ENCODE measurements at places on chromosomes 1 and 21.
A peak's percentile ranks its signal among the peaks of the same experiment; 100 is the strongest.

DNA sequence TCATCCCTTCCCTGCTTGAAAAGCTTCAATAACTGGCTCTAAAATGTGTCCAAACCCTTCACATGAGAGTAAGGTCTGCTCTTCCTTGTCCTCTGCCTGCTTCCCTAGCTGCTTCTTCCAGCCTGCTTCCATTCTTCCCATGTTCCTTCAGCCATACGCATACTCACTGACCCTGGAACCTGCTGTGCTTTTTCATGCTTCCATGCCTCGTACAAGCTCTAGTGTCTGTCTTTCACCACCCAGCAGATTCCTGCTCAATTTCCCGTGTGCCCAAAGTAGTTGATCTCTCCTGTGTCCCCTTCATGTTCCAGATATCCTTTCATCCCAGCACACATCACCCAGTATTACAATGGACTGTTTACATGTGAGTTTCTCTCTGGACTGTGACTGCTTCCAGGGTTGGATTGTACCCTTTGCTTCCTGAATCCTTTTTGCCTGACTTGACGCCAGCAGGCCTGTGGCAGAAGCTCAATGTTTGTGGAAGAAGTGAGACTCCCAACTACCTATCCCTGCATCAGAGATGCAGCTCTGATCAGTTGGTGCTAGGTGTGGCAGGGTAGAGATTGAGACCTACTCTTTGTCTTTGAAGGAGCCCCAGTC lies 35.9 kb upstream of the RNF19B start:
- DNase-seq, result no peak

DNA sequence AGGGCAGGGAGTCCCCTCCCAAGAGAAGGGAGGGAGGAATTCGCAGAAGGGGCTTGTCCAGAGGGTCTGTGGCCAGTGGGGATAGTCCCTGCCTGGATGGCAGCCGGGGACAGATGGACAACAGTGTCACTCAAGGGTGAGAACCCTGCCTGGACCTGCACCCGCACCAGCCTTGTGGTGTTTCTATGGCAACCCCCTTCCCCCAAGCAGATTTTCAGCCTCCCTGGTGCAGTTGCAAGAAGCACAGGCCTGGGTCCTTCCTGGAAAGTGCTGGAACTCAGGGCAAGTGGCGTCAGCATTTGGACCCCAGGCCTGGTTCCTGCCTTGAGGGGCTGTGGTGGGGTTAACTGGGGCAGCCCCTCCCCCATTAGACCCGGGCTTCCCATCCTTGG lies 83.8 kb upstream of the ACTL8 start:
- peak; percentile 63 for DNase-seq

GRCh38 chr1:36446271-36446670 lies 4.0 kb downstream of the OSCP1 start:
- peak; percentile 42 for DNase-seq

- DNase-seq, result peak; percentile 31
Measured at GRCh38 chr1:212285685-212286555, 710 bp downstream of the PPP2R5A start.

- DNase-seq, result no peak
Measured at GRCh38 chr1:204199579-204199978, 3.3 kb upstream of the KISS1 start.

- DNase-seq, result no peak
Measured at GRCh38 chr1:54273795-54274163, 73.8 kb downstream of the MRPL37 start.

- no peak for DNase-seq
Measured at GRCh38 chr1:6574025-6574620, 5.7 kb upstream of the ZBTB48 start.

GRCh38 chr1:244830639-244831038 lies 4.8 kb upstream of the COX20 start:
- DNase-seq, result no peak

- DNase-seq, result peak; percentile 41
Measured at GRCh38 chr1:204493145-204493983, 1.2 kb downstream of the PIK3C2B start.

GRCh38 chr1:212637902-212638301 lies 29.3 kb downstream of the ATF3 start:
- DNase-seq, result no peak

DNA sequence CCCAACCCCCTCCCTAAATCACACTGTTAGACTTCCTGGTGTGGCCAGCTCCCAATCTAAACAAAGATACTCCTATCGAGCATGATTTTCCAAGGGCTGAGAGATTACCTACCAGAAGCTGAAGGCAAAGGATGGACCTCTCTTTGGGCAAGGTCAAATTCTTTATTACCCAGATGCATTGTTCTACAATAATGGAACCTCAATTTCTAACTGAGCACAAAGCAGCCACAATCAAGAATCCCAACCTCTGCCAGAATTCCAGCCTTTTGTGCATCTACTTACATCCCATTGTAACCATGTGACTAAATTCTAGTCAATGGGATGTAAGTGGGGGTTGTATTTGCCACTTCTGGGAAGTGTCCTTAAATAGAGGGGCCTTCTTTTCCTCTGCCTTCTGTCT lies 24.9 kb upstream of the VPS26C start:
- DNase-seq, result no peak

GRCh38 chr1:117118137-117118536 lies 3.4 kb downstream of the TRIM45 start:
- DNase-seq, result no peak

DNA sequence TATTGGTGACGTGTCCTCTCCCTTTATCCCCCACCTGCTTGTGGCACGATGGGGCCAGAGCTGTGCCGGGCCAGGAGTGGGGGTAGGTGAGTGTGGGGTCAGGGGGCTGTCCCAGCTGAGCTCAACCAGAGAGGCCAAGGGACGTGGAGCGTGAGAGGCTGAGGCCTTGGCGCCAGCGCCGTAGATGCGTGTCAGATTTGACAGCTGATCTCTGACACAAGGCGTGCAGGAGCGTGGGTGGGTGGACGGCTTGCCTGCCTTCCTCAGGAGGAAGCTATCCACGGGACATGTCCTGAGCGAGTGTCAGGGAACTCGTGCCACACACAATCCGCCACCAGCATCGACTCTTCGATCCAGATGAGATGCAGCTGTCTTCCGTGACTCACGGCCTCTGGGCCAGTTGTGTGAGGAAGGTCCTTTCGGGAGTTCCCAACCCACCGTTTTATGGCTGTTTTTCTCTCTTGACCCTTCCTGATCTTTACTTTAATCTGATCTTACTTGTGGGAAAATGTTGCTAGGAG lies 56.7 kb downstream of the SPSB1 start:
- DNase-seq, result no peak

GRCh38 chr1:12052008-12052573 lies 11.0 kb upstream of the TNFRSF8 start:
- DNase-seq, result no peak

DNA sequence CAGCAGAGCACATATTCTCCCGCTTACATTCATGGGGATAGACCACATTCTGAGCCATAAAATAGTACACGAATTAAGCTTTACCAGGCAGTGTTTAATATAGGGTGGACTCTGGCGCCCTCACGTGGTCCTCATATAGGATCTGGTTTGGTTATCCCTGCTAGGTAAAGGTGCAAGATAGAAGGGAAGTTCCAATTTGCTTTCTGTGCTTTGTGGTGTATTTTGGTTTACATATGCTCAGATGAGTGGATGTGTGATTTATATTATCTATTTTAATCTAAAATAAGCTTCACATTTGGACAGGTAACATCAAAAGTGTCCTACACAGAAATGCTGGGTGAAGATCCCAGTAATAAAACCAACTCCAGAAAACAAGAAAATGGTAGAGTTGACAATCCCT lies 3.6 kb downstream of the CR1 start:
- peak; percentile 50 for DNase-seq

GRCh38 chr1:20358761-20359263 lies 68.1 kb downstream of the VWA5B1 start:
- no peak for DNase-seq

DNA sequence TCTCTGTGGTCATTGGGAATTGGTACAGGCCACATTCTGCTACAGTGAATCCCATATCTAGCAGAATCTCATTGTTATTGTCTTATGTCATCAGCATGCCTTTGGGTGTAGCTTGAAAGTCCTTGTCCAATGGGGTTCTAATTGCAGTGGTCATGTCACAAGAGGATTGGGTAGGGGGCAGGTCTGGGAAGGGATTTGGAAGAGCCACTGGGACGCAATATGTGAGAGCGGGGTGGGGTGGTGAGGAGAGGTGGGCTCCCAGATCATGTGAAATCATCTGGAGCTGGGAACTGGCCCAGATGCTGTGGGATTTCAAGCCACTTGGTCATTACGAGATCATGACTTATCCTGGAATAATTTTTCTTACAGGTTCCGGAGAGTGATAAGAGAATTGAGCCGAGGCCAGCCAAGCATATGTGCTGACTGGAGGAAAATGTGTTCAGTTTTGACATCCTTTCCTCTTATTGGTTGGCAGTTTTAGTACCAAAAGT lies 16.3 kb downstream of the CNIH3 start:
- no peak for DNase-seq

- no peak for DNase-seq
Measured at GRCh38 chr1:4101459-4102161, 201.5 kb upstream of the C1orf174 start.

- no peak for DNase-seq
Measured at GRCh38 chr1:111249960-111250359, 22.4 kb downstream of the CHI3L2 start.

GRCh38 chr1:185158800-185159199 lies 1.8 kb downstream of the SWT1 start:
- DNase-seq, result peak; percentile 9

DNA sequence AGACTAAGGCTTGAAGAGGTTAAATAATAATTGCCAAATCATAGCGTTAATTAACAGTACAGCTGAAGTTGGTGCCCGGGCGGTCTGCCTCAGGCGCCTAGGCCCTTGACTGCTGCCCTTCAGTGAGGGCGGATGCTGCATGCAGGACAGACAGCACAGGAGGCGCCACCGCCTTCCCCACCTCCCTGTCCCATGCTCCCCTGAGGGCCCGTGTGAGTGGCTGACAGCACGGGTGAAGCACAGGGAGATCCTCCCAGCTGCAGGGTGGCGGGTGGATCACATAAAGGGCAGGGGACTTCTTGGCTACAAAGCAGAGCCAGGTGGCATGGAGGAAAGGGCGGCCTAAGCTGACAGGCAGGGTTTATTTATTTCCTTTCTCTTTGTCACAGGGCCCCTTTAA lies 49.1 kb downstream of the DDX20 start:
- DNase-seq, result no peak

GRCh38 chr1:6279066-6279465 lies 18.2 kb upstream of the GPR153 start:
- no peak for DNase-seq

GRCh38 chr1:19344372-19344810 lies 32.3 kb downstream of the SLC66A1 start:
- peak; percentile 36 for DNase-seq

DNA sequence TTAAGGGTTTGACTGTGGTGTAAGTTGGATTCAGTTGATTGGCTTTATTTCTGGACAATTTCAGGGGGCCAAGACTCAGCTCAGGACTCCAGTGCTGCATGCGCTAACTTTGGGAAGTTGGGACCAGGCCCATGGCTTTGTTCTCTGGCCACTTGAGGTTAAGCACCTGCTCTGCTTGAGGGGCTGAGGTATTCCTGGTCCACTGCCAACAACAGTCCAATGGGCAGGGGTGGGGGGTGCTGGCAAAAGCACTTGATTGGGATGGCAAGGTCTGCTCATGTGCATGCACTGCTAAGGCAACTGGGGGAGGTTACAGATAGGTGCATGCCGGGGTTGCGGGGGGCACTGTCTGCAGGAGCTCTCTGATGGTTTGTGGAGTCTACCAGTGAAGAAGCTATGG lies 52.6 kb upstream of the ASB17 start:
- no peak for DNase-seq

DNA sequence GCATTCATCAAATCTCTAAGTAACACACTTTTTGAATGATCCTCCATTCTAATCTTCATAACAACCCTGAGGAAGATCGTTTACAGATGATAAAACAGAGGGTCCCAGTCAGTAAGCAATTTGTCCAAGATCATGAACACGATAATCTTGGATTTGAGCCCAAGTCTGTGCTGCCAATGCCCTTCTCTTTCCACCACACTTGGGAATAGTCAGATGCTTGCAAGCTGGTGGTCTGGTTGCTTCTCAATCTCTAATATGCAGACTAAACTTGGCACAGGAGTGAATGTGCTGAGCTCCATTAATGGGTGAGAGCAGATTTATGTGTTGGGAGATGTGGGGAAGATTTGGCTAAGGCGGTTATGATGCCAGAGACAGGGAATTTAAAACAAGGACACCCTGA lies 430.6 kb upstream of the DAB1 start:
- DNase-seq, result no peak

GRCh38 chr1:67787746-67788145 lies 45.5 kb downstream of the GNG12 start:
- DNase-seq, result no peak

GRCh38 chr21:35510957-35511695 lies 462.0 kb upstream of the RUNX1 start:
- no peak for DNase-seq

DNA sequence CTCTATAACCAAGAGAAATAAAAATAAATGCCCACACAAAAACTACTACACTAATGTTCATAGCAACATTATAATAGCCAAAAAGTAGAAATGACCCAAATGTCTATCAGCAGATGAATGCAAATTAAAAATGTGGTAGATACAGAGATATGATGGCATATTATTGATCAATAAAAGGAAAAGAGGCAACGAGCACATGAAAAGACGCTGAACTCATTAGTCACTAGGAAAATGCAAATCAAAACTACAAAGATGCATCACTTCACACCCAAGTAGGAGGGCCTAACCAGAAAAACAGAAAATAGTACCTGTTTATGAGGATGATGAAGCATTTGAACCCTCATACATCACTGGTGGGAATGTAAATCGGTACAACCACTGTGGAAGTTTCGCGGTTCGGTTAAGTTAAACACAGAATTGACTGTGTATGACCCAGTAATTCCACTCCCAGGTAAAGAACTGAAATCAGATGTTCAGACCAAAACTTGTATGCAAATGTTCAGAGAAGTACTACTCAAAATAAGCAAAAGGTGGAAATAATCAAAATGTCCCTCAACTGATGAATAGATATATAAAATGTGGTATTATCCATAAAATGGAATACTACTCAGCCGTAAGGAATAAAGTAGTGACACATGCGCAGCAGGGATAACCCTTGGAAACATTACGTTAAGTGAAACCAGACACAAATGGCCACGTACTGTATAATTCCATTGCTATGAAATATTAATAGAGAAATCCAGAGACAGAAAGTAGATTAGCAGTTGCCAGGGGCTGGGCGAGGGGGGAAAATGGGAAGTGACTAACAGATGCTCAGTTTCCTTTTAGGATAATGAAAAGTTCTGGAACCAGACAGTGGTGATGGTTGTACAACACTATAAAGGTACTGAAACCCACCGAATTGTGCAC lies 3.1 kb downstream of the USP48 start:
- no peak for DNase-seq

DNA sequence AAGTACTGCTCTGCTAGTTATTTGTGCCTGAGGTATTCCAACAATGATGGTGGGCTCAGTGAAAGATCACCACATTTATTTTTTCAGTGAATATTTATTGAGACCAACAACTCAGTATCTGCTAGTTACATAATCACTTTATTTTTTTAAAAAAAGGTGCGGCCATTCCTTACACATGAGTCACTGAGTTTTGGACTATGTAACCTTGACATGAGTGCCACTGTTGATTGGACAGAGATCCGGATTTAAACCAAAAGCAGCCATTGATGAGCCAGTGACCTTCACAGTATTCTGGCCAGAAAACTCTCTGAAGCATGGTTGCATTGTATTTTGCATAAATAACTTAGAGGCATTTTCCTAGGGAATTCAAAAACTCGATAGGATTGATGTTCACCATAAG lies 79.5 kb downstream of the NUF2 start:
- no peak for DNase-seq
